ENCODE measurements at places on chromosomes 6 and 20. TPM values are rescaled to one million over a fixed set of nuclear protein-coding genes. Genes with fewer than 3 reads are reported as not detected.

MEA1 gene
- total RNA-seq, result 29.1 TPM

COX4I2 gene
- total RNA-seq, result 4.8 TPM

SNRNP48 gene
- 34.4 TPM for total RNA-seq

OR5V1 gene
- not detected for total RNA-seq

SEL1L2 gene
- 1.9 TPM for total RNA-seq

RSPO4 gene
- not detected for total RNA-seq

HMGN4 gene
- 71.5 TPM for total RNA-seq

ZMYND8 gene
- total RNA-seq, result 29.0 TPM

MLN gene
- total RNA-seq, result not detected

MSH5 gene
- 14.8 TPM for total RNA-seq

RAET1G gene
- 1.2 TPM for total RNA-seq

THEMIS gene
- 0.26 TPM for total RNA-seq

SPTLC3 gene
- 28.1 TPM for total RNA-seq

HLA-DOA gene
- total RNA-seq, result 2.7 TPM

IL22RA2 gene
- total RNA-seq, result not detected

CTSA gene
- total RNA-seq, result 31.7 TPM

PDCD2 gene
- total RNA-seq, result 62.5 TPM

Data from urinary bladder (tissue), 4 donors.